Fibroblast of skin of left quadriceps (primary cell): ENCODE measurements at places on chromosomes 3 and 15.

- no peak for DNase-seq
Measured at GRCh38 chr15:65533057-65533756, 2.9 kb downstream of the HACD3 start.

DNA sequence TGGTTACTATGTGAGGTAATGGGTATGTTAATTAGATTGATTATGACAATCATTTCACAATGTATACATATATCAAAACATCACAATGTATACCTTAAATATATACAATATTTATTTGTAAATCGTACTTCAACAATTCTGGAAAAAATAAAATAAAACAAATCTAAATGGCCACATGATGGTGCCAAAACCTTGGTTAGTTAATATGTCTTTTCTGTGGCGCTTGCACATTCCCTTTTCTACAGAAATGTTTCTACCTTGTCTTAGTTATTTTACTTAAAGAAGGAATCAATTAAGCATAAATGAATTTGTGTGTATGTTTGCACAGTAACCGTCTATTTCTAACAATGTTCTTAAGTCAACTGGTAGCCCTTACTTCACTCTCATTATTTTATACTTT is 53.4 kb downstream of the OXSM start:
- DNase-seq: no peak

GRCh38 chr3:177929310-177929709 is 606.9 kb upstream of the KCNMB2 start:
- no peak for DNase-seq

GRCh38 chr3:10337323-10338163 is 16.6 kb upstream of the SEC13 start:
- DNase-seq: no peak

DNA sequence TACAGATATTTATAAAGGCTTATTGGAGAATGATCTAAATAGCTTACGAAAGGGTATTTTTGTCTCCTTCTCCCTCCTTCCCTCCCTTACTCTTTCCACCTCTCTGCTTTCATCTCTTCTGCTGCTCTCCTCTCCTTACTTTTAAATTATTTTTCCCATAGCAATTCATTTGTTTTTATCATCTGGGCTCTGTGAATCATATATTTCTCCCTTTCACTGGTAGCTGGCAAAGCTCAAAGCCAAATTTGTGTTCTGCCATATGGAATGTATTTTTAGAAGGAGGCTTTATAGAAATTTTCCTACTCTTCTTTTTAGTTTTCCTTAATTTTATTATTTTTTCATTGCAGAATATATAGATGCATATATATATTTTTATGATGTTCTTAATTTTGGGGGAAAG is 385.8 kb downstream of the C3orf38 start:
- DNase-seq: no peak

GRCh38 chr3:31456373-31456772 is 76.4 kb upstream of the STT3B start:
- DNase-seq: no peak

DNA sequence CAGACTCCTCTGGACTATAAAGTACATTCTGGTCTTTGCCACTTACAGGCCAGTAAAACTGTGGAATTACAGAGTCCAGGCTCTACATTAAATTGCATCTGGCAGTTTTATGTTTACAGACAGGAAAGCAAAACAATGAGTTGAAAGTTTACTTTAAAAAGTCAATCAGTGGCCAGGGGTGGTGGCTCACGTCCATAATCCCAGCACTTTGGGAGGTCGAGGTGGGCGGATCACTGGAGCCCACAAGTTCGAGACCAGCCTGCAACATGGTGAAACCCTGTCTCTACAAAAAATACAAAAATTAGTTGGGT is 53.8 kb downstream of the TM4SF4 start:
- DNase-seq: no peak

- no peak for DNase-seq
Measured at GRCh38 chr3:197125636-197126035, 96.0 kb upstream of the MELTF start.

- DNase-seq: no peak
Measured at GRCh38 chr3:171388527-171388926, 71.7 kb downstream of the TNIK start.

DNA sequence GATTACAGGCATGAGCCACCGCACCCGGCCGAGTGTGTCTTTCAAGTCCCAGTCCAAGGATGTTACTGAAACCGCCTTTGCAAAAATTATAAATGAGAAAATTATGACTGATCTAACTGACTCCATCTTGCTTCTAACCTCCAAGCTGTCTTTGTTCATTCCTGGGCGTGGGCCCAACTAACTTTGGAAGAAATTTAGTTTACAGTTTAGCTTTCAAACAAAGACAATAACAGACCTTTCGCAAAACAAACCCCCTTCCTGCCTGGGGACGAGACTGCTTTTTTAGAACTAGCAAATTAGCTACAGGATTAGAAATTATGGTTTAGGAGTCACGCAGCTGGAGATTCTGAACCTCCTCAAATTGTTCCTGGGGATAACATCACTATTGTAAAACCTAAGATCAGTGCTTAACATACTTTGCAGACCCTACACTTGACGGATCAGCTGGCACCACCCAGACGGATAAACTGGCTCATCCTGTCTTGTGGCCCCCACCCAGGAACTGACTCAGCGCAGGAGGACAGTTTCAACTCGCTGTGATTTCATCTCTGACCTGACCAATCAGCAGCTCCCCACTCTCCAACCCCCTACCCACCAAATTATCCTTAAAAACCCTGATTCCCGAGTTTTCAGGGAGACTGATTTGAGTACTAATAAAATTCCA is 23.8 kb downstream of the NANOGP8 start:
- DNase-seq: no peak

DNA sequence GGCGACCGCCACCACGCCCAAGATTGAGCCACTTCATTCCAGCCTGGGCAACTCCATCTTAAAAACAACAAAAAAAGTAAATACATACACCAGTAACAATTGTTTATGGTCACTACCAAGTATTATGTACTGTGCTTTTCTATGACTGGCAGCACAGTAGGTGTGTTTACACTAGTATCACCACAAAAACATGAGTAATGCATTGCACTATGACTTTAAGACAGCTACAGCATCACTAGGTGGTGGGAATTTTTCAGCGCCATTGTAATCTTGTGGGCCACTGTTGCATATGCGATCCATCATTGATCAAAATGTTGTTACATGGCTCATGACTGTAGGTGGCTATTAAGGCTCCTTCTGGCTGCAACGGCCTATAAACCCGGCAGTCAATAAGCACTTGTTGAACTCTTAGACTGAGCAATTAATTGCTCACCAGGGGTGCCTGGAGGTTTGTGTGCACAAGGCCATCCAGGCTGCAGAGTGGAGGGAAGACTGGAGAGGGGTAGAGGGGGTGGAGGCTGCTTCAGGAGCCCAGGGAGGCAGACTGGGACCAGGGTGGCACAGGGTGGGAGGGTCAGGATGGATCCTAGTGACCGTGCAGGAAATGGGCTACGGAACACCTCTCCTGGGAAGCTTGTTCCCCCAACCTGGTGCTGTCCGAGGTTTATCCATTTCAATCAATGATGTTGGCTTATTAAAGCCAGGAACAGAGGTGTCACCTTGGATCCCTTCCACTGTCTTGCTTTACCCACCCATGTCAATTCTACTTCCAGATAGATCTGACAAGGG is 17.9 kb upstream of the COPG1 start:
- no peak for DNase-seq

DNA sequence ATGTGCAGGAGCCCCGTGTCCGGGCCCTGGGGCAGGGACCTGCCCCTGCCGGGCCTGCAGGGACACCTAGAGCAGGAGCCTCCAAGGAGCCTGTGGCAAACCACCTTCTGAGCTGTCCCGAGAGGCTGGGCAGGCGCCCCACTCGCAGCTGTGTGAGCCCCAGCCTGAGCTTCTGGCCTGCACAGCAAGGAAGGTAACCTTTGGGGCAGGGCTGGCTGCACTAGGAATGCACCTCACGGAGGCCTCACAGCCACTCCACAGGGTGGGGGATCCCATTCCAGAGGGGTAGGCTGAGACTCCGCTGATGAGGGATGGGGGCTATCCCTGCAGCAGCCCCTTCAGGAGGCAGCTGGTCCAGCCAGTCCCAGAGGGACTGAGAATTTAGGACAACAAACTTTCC is 68.1 kb downstream of the DNAJB8 start:
- no peak for DNase-seq
